Aorta (tissue), 5 donors: ENCODE measurements at places on chromosomes 3 and 15.

GRCh38 chr15:77173487-77173886 is 102.6 kb upstream of the TSPAN3 start:
- no peak for DNase-seq
- H3K4me3 ChIP-seq: no peak overlapping the region
- H3K27me3 ChIP-seq: no peaks in the 10 kb centered on the region
- H3K36me3 ChIP-seq: no peaks in the 10 kb centered on the region

GRCh38 chr15:39327005-39327730 is 253.7 kb upstream of the THBS1 start:
- H3K27me3 ChIP-seq: peaks cover 1% of the 10 kb centered on the region
- H3K4me3 ChIP-seq: no peak overlapping the region
- no peaks in the 10 kb centered on the region for H3K4me1 ChIP-seq
- no peak overlapping the region for H3K27ac ChIP-seq
- H3K36me3 ChIP-seq: no peaks in the 10 kb centered on the region

GRCh38 chr3:46962990-46963389 is 13.6 kb downstream of the CCDC12 start:
- H3K27me3 ChIP-seq: no peaks in the 10 kb centered on the region
- no peaks in the 10 kb centered on the region for H3K4me1 ChIP-seq

DNA sequence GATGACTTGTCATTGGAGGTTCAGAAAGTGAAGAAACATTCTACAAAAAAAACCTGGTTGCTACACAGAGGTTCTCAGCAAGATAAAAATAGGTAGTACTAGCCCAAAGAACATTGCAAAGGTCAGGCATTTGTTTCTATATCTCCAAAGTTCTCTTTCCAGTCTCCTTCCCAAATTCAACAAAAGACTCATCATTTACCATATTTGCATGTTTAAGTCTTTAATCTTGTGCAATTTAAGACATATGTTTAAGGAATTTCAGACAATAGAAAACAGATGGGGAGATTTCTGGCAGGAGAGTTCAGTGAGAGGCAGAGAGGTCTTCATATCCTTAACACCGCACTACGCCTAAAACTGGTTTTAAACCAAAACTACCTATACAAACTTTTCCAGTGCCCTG is 173.8 kb upstream of the THBS1 start:
- no peak for DNase-seq
- H3K4me1 ChIP-seq: no peaks in the 10 kb centered on the region
- no peak overlapping the region for H3K27ac ChIP-seq
- H3K36me3 ChIP-seq: no peaks in the 10 kb centered on the region
- H3K27me3 ChIP-seq: no peaks in the 10 kb centered on the region

DNA sequence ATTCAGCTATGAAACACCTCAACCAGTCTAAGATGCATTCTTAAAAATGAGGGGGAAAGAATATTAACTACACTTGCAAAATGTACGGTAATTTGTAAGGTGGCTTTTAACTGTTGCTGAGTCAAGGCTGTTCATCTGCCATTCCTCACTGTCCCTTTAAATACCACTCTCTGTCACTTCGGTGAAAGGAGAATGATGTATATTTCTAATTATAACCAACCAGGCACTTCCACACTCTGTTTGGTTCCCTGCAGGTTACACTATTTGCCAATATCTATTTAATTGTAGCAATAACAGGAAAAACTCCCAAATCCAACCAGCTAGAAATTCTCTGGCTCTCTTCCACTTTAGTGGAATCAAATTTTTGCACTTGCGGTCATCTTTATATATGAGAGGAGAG is 70.5 kb upstream of the SLCO3A1 start:
- no peaks in the 10 kb centered on the region for H3K27me3 ChIP-seq
- H3K27ac ChIP-seq: no peak overlapping the region
- H3K4me1 ChIP-seq: no peaks in the 10 kb centered on the region
